Breast epithelium (tissue), 4 donors: ENCODE measurements at places on chromosomes 11 and 22. TPM values are rescaled to one million over a fixed set of nuclear protein-coding genes. Genes with fewer than 3 reads are reported as not detected.

AIFM3 gene
- total RNA-seq = 2.2 TPM

DNA sequence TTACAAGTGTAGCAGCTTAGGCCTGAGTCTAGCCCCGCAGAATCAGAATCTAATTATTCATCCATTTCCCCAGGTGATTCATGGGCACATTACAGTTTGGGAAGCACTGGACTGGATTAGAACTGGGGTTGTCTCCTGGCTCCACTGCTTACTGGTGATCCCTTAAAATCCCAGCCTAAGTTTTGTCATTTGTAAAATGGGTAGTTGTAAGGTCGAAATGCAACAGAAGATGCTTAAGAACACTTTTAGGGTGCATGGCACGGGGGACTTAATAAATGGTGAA lies 1.3 kb downstream of the STX3 start:
- H3K27ac ChIP-seq = peak overlapping the region; percentile 98
- no peaks in the 10 kb centered on the region for H3K36me3 ChIP-seq
- DNase-seq = no peak
- peaks cover 8% of the 10 kb centered on the region for H3K4me1 ChIP-seq

GRCh38 chr11:62004473-62004872 lies 37.0 kb upstream of the FTH1 start:
- H3K4me3 ChIP-seq = no peak overlapping the region
- H3K36me3 ChIP-seq = no peaks in the 10 kb centered on the region
- DNase-seq = no peak
- no peaks in the 10 kb centered on the region for H3K4me1 ChIP-seq
- H3K27me3 ChIP-seq = no peaks in the 10 kb centered on the region

DNA sequence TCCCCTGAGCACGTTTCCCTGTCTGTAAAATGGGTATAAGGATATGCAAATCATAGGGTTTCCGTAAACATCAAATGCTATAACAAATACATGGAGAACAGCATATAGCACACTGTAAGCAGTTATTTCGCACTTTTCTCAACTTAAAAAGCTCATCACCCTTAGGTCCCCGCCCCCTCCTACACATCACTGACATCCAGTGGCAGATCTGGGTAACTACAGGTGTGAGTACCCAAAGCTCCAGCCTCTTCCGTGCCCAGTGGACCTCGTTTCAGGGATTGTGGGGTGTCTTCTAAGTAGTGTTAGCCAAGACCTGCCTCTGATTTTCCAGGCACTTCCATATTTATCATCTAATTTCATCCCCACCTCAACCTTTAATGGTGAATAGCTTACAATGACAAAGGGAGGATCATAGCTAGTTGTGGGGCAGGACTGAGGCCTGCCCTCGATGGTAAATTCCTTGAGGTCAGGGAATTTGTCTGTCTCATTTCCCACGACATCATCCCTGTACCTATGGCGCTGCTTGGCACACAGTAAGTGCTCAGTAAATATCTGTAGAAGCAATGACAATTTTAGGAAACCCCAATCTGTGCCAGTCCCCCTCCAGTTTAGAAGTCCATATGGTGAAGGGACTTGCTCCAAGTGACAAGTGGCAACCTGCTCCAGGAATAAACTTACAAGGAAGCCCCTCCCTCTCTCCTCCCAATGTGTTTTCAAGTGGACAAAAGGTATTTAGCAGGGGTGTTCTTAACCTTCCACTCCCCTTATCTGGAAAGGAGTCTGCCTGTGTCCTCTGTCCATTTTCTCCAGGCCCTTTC lies 340.5 kb downstream of the TENM4 start:
- no peak overlapping the region for H3K4me3 ChIP-seq
- H3K27me3 ChIP-seq = no peaks in the 10 kb centered on the region
- DNase-seq = no peak
- H3K36me3 ChIP-seq = no peaks in the 10 kb centered on the region
